Lower leg skin (tissue), 4 donors: ENCODE measurements at places on chromosomes 7 and 10. TPM values are rescaled to one million over a fixed set of nuclear protein-coding genes. Genes with fewer than 3 reads are reported as not detected.

DNA sequence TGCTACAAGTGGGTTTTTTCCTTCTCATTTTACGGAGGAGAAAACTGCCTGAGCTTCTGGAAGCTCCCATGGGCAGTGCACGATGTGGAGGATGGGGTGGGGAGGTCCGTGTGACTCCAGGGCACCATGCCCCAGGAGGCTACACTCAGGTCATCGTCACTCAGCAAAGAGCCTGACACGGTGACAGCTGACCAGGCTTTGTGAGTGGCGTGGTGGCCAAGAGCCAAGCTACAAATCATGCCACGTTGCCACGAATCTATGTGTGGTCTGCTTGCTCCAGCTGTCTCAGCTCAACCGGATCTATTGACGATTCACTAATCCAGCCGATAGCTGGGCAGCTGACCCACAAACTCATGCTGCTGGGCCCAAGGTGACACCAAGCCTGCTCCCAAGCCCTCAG is 27.6 kb upstream of the C10orf71 start:
- DNase-seq = peak; percentile 52

The ABCB1 gene
- 0.67 TPM for total RNA-seq

DNA sequence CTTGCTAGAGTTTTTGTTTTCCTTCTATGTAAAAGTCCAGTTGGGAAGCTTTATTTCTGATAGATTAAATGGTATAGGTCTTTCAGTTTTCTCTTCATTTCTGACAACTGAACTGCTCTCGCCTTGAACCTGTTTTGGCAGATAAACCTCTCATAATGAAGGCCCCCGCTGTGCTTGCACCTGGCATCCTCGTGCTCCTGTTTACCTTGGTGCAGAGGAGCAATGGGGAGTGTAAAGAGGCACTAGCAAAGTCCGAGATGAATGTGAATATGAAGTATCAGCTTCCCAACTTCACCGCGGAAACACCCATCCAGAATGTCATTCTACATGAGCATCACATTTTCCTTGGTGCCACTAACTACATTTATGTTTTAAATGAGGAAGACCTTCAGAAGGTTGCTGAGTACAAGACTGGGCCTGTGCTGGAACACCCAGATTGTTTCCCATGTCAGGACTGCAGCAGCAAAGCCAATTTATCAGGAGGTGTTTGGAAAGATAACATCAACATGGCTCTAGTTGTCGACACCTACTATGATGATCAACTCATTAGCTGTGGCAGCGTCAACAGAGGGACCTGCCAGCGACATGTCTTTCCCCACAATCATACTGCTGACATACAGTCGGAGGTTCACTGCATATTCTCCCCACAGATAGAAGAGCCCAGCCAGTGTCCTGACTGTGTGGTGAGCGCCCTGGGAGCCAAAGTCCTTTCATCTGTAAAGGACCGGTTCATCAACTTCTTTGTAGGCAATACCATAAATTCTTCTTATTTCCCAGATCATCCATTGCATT is 27.1 kb downstream of the MET start:
- DNase-seq = no peak

The ZSWIM8 gene
- 99.0 TPM for total RNA-seq

DNA sequence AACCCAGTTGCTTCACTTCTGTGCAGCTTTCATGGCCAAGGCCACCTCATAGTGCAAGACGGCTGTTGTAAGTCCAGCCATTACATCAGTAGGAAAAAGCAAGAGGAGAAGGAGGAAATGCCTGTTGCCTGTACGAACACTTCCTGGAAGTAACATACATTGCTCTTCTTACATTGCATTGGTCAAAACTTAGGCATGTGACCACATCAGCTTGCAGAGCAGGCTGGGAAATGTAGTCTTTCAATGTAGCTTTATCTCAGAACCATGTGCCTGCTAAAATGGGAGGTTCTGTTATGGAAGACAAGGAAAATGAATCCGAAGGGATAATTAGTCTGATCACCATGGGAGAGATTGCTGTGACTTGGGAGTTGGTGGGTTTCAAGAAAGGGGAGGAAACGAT is 4.3 kb downstream of the SLC29A3 start:
- no peak for DNase-seq

- DNase-seq = no peak
Observed at GRCh38 chr10:7853226-7853842, 35.0 kb downstream of the TAF3 start.

GRCh38 chr7:66627151-66627681 is 1.5 kb upstream of the KCTD7 start:
- DNase-seq = no peak

DNA sequence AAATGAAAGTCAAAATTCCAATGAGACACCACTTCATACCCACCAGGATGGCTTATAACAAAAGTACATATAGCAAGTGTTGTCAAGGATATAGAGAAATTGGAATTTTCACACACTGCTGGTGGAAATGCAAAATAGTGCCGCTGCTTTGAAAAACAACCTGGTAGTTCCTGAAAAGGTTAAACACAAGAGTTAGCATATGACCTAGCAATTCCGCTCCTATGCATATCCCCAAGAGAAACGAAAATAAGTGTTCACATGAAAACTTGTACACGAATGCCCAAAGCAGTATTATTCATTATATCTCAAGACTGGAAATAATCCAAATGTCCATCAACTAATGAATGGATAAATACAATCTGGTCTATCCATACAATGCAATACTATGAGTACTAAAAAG is 14.8 kb downstream of the IDE start:
- no peak for DNase-seq

The CLCN1 gene
- not detected for total RNA-seq

The CALML3 gene
- 66.2 TPM for total RNA-seq

The GRB10 gene
- 14.4 TPM for total RNA-seq

GRCh38 chr10:118760265-118760664 is 5.5 kb upstream of the CACUL1 start:
- no peak for DNase-seq

The GSAP gene
- total RNA-seq = 11.4 TPM

DNA sequence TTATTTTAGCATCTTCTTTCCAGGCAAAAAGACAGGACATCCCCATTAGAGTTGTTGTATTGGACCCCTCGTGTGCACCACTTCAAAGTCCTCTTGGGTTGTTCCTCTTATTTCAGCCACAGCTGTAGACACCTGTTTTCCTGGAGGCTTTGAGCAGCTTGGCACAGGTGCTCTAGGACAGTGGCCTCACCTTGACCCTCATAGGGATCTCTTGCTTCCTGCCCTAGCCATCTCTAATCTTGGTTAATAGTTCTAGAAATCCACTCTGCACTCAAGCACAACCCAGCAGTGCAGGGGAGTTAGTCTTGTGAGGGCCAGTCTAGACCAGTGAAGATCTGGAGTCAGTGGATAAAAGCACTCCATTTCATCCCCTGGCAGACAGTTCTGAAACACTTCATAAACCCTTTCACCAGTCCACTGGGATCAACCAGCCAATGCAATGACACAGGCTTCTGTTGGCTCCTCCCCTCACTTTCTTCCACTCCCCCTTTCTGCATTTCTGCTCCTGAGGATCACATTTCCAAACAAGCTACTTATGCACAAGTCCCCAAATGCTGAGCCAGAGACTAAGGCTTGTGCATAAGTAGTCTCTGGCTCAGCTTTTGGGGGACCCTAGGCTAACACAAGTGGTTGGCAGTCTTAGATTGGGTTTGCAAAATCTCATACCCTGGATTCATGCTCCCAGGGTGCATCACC is 131.5 kb upstream of the LAMB4 start:
- no peak for DNase-seq

DNA sequence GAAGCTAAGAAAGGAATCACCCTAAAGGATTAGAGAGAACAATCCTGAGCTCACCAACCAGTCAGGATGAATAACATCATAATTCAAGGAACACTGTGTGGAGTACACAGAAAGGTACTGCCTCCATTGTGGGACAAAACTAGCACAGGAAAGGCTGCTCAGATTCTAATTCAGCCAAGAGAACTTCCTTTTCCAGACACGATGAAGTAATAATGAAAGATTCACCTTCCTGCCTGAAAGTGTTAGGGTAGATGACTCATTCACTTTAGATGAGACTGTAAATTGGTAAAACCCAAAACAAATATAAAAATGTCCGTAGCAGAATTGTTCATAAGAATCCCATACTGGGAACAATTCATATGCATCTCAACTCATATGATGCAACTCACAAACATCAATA is 167.2 kb downstream of the CDC14C start:
- DNase-seq = no peak

DNA sequence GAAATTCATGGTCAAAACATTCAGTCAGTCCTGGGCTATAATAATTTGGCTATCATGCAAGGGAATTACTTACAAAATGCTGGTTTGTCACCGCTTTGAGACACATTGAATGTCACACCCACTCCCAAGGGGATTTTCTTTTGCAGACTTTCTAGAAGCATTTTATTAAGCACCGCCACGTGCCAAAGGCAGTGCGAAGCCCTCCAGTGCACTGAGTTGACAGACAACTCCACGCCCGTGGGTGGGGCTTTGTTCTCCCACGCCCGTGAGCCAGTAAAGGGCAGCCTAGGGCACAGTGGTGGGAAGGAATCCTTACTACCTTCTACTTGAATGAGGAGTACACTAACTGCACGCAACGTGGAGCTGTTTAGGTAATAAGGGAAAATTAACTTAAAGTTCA is 515.8 kb downstream of the KCNMA1 start:
- no peak for DNase-seq

The SLC13A4 gene
- 0.23 TPM for total RNA-seq

DNA sequence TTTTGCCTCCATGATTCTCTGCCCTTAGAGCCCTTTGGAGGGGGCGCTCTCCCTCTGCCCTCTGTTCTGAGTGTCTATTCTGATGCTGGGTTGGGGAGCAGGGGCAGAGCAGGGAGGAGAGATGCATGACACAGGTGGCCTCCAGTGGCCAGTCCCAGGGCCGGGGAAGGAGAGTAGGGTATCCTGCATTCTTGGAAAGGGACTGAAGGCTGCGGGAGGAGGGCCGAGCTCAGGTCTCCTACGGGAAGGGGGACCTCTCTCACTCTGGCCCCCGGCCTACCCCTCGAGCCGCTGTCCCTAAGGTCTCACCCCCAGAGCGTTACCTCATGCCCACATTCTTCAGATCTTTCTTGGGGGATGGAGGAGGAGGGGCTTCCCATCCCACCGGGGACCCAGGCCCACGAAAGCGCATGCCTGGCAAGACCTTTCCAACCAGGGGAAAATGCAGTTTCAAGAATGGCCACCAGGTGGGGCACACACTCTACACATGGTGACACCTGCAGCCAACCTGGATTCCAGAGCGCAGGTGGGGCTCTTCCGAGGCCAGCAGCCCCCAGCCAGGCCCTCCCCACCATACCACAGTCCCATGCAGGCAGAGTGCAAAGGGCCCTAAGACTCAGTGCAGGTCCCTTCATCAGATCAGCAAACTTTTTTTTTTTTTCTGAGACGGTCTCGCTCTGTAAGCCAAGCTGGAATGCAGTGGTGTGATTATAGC is 86.4 kb downstream of the MYL10 start:
- DNase-seq = peak; percentile 63

DNA sequence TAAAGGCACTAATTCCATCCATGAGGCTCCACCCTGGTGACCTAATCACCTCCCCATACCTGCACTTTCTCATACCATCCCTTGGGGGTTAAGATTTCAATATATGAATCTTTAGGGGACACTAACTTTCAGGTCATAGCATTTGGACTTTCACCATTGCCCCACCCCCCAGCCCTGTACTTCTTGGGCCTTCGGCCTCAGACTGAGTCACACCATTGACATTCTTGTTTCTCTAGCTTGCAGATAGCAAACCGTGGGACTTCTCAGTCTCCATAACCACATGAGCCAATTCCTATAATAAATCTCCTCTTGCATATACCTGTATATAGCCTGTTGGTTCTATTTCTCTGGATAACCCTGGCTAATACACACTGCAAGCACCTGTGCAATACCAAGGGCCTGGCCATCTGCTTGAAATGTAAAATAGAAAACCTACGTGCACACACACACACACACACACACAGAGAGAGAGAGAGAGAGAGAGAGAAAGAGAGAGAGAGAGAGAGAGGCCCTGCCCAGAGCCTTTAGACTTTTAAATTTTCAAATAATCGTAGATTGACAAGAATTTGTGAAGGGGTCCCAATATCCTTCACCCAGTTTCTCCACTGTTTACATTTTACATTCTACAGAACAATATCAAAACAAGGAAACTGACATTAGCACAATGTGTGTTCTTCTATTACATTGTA is 25.3 kb downstream of the ANXA8 start:
- DNase-seq = peak; percentile 66

DNA sequence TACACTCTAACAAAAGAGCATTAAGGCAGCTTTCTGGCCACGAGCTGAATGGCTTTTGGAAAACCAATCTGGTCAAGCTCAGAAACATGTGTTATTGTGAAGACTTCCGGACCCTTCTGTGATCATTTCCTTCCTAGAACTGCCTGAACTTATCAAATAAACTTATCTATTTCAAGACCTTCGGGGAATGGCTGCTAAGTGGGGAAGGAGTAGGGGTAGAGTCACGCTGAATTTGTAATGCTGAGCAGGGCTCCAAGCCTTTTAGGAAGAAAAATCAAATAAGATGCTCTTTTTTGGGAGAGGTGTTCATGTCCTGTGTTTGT is 56.6 kb downstream of the PAPSS2 start:
- DNase-seq = no peak
